Activated CD8-positive, alpha-beta T cell treated with anti-CD3 and anti-CD28 coated beads, Interleukin-2, amount 10 ng/mL, durations not matched to agents 7 days and 5 days (primary cell): ENCODE measurements at places on chromosomes 5 and 9.
A peak's percentile ranks its signal among the peaks of the same experiment; 100 is the strongest.

GRCh38 chr9:110604171-110604601 is 24.6 kb upstream of the SVEP1 start:
- DNase-seq, result no peak

- DNase-seq, result no peak
Observed at GRCh38 chr9:101840694-101841188, 102.3 kb upstream of the GRIN3A start.

DNA sequence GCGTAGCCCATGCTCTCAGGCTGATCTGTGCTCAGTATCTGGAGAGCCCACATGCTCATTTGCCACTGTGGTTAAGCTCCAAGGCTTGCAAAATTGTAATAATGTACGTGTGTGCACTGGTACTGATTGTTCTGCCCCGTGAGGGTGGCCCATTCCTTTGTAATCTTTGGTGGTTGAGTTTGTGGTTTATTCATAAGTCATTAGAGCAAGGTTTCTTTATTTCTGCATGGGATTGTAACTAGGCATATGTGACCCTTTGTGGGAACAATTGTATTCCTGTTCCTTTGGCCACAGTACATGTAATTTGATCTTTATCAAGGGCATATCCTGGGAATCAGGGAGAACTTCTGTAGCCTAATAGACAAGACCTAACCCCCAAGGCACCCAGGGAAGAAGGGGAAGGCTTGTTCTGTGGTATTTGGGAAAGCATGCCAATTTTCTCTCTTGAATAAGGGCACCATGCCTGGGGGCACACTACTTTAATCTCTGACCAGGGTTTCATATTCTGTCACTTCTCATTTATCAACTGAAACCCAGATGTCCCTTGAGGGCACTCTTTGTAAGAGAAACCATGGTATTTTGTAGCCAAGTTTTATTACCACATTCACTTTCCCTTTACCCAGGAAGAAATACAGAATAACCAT is 74.6 kb downstream of the NPR3 start:
- DNase-seq, result no peak

GRCh38 chr9:6944896-6945295 is 187.1 kb downstream of the KDM4C start:
- no peak for DNase-seq

DNA sequence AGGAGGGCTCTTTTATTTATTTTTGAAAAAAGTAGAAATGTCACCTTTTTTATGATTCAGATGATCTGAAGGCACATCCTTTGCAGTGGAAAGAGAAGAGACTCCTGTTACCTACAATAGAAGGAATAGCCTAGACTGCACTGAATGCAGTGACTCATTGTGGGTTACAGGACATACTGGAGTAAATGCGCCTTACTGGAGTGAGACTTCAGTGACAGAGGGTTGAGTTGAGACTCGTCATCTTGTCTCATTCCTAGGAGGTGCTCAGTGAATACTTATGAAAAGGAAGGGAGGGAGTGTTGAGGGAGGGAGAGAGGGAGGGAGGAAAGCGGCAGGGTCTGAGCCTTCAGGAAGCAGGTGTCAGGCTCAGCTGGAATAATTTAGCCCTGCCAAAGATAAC is 25.2 kb downstream of the ANKRA2 start:
- no peak for DNase-seq

- no peak for DNase-seq
Observed at GRCh38 chr5:6491919-6492290, 43.2 kb downstream of the UBE2QL1 start.

DNA sequence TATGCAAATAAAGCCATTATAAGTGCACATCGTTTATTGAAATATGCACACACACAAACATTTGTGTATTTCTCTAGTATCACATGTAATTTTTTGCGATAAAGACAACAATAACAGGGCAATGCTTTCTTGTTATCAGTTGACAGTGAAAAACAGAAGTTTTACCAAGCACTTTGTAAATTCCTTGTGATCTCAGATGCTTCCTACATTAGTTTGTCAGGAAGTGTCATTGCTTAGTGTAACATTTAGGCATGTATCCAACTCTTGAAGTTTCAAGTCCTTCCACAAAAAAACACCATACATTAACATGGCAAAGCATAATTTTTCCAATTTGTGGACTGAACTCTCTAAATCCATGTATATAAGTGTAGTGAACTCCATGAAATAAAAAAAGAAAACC is 46.4 kb downstream of the MOCS2 start:
- DNase-seq, result no peak

- DNase-seq, result no peak
Observed at GRCh38 chr5:36683821-36684434, 77.5 kb downstream of the SLC1A3 start.

GRCh38 chr5:124574521-124575436 is 171.7 kb downstream of the ZNF608 start:
- DNase-seq, result no peak

DNA sequence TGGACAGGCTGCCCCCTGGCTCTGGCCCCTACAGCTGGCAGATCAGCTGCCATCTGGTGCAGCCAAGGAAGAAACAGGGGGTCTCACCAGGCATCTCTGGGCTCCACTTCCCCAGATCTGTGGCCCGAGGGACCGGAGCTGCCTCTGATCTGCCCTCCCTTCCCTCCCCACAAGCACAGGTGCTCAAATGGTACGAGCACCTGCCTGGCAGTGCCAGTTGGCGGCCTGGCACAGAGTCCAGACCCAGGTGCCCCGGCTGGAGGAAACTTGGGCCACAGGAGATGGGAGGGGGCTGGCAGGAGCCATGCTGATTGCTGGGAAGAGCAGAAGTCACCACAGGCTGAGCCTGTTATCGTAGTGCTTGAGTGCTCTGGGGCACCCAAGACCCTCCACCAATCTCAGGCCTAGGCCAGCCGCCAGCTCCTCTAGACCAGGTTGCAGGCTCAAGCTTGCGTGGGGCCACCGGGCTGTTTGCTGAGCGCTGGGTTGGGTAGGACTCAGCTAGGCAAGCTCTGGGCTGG is 5.0 kb upstream of the CAMK2A start:
- no peak for DNase-seq

DNA sequence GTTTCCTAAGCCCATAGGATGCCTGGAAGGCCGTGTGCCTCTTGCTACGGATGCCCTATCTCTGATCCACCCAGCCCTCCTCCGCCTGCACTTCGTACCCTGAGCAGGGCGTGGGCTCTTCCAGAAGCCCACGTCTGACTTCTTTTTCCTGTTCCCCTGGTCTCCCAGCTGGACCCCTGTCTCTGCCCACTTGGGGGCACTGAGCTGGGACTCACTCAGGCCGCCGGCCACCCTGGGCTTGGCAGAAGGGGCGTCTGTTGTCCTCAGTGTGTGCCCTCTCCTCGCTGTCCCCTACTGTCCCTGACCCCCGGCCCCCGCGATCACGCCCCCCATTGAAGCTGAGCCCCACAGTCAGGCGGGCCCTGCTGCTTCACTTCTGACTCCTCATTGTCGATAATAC is 22.0 kb upstream of the RXRA start:
- no peak for DNase-seq

- DNase-seq, result no peak
Observed at GRCh38 chr5:14669975-14670374, 5.5 kb downstream of the OTULIN start.

- no peak for DNase-seq
Observed at GRCh38 chr5:130270786-130271185, 366.5 kb downstream of the CHSY3 start.

GRCh38 chr5:171484460-171484899 is 65.0 kb downstream of the FGF18 start:
- peak; percentile 59 for DNase-seq
